ENCODE measurements at places on chromosomes 4 and X.
A peak's percentile ranks its signal among the peaks of the same experiment; 100 is the strongest.

DNA sequence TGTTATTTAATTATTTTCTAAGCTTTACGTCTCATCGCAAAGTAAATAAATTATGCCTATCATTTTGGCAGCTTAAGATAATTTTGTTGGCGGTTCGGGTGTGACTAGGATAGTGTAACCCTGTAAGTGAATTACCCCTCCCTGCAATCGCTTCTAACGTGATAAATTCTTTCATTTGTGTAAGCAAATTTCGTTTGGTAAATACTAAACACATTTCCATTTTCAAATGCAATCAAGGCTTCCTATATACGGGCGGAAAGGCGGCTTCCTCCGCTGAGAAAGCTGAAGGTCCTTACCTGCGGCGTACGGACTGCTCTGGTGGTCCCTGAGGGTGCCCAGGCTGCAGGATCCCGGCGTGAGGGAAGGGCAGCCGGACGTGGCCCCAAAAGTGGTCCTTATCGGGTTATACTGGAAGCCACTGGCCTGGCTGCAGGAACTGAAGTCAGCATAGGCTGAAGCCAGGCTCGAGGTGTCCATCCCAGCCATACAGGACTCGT is 403 bp downstream of the PHOX2B start:
- no peak for DNase-seq

GRCh38 chr4:184942444-184943425 is 75.6 kb upstream of the HELT start:
- DNase-seq, result no peak

DNA sequence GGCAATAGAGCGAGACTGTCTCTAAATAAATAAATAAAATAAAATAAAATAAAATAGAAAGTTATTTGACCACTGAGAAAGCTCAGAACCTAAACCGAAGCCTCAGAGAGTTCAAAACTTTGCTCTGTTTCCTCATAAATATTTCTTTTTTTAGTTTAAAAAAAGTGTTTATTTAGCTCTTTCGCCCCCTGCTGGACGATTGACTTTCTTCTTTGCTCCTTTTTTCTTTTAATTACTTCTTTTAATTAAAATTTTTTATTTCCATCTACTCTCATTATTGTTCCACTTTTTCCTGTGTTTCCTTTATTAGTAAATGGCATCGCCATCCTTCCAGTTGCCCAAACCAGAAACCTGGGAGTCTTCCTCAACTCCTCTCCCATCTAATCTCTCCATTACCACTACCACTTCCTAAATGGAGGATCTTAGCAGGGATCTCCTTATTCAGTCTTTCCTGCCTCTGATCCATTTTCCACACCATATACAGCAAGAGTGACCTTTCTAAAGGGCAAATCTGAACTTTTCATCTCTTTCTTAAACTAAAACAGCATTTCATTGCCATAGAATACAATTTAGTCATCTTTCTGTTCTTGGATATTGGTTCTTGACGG is 728 bp upstream of the IL13RA2 start:
- peak; percentile 0 for DNase-seq

DNA sequence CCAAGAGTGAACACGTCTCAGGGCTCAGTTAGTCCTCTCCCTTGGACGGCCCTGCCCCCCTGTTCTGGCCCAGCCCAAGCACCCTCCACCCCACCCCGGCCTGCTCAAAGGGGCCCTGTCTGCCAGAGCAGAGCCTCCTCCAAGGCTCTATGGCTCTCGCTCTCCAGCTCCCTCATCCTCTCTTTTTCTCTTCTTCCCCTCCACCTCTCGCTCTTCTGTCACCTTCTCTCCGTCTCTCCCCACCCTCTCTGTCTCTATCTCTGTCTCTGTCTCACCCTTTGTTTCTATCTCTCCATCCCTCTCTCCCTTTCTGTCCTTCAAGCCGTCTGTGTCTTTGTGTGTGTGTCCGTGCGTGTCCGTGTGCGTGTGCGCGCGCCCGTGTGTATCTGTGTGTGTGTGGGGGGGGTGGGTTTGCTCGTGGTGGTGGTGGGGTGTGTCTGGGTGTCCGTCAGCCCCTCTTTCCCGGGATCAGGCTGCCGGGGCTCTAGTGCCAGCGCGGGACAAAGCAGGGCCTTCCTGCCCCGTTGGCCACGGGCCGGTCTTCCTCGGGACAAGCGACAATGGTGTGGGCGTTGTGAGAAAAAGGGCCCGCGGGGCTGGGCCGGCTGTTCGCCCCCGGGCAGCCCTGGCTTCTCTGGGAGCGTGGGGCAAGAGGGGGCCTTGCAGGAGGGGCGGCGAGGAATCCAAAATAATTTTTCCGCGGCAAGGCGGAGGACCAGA is 8.7 kb downstream of the FRG2 start:
- DNase-seq, result no peak

DNA sequence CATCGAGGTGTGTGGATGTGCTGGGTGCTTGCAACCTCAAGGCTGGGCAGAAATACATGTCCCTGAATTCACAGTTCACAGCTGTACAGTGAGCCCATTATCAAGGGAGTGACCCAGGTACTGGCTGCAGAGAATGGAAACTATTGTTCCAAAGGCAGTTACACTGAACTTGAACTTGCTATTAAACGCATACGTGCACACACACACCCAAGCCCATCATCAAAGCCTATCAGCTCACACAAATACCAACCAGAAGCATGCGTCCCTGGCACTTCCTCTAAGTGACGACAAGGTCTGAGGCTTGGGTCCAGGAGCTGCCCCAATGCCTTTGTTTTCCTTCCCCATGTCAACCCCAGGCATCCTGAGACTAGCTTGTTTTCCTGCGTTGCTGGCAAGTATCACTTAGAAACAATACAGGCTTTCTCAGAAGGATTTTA is 88.6 kb downstream of the IRF2 start:
- DNase-seq, result no peak

DNA sequence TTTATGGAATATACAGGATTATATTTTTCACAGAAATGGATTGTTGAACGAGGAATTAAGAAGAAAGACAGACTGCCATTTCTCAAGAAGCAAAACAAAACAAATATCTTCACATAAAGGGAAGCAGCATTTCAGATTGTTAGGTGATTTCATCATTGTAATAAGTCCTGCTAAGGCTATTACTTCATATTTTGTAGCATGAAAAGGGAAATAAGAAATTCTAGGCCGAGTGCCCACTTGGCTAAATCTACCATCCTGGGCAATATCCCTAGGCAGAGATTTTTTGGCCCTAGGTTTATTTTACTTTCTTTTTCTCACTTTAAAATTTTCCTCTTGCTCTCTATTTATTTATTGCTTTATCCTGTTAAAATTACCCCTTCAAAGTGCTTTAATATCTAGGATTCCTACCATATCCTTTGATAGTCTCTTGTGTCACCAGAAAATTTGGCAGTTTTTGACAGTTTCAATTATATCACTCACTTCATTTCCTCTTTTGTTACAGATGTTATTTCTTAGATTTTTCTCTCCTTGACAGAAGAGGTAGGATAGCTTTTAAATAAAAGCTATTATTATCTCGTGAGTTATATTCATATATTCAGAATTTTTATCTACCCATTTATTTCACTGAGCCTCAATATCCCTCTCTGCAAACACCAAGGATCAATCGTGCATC is 142.3 kb downstream of the PDGFC start:
- DNase-seq, result peak; percentile 88

GRCh38 chrX:10156199-10157031 is at the start of gene CLCN4:
TSS of gene CLCN4 (plus strand) at chrX:10156975. CDS start at chrX:10185033, 28,058 bp downstream.
- peak; percentile 71 for DNase-seq

- no peak for DNase-seq
Observed at GRCh38 chr4:163331629-163332376, 593 bp downstream of the NPY1R start.

DNA sequence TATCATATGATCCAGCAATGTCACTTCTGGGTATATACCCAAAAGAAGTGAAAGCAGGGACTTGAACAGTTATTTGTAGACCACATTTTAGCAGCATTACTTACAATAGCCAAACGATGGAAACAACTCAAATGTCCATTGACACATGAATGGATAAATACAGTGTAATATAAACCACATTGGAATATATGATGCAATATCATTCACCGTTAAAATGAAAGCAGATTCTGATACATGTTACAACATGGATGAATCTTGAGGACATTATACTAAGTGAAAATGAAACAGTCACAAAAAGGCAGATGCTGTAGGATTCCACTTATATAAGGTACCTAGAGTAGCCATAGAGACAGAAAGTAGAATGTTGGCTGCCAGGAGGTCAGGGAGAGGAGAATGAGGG is 130.5 kb upstream of the SMAD1 start:
- no peak for DNase-seq

DNA sequence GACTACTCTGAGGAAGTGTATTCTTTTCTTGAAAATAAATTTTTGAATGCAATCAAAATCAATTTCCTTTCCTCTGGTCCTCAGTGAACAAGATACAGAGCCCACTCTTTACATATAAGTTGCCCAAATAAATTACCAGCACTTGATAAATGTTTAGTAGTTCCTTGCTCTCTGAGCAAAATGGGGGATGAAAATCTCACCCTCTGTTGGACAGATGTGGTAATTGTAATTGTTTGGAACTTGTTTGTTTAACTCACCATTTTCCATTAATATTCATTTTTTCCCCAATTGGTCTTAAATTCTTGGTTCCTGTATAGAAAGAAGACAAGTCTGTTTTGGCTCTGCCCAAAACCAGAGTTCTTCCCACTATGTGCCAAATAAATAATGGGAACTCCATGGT is 146.3 kb downstream of the LDB2 start:
- DNase-seq, result no peak

DNA sequence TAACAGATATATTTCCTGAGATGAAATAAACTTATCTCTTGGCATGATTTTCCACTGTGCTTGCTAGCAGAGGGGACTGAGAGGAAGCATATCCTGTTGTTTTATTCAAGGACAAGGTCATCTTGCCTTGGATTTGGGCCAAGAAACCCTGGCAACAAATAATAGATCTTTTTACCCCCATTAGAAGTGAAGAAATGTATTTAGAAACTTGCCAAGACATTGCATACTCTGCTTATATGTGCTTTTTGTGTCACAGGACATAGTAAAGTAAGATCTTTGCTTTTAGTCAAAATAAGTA is 170.2 kb downstream of the RAPGEF2 start:
- DNase-seq, result no peak

- peak; percentile 29 for DNase-seq
Observed at GRCh38 chr4:140968371-140968770, 164.9 kb downstream of the RNF150 start.

DNA sequence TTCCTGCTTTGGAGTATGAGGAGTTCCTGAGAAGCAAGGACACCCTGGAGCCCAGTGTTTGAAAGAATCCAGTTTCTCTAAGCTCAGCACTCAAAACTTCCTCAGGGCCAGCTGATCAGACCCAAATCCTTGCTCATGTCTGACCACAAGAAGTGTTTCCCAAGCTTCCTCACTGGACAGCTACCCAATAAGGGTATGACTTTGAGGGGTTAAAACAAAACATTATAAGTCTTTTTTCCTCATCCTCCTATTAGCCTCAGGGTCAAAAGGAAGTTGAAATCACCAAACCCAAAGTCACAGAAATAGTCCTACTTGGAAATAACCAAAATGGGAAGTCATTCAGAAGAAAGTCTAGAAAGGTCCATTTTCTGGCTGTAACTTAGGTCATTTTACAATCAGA is 13.7 kb downstream of the ZBTB33 start:
- peak; percentile 93 for DNase-seq

DNA sequence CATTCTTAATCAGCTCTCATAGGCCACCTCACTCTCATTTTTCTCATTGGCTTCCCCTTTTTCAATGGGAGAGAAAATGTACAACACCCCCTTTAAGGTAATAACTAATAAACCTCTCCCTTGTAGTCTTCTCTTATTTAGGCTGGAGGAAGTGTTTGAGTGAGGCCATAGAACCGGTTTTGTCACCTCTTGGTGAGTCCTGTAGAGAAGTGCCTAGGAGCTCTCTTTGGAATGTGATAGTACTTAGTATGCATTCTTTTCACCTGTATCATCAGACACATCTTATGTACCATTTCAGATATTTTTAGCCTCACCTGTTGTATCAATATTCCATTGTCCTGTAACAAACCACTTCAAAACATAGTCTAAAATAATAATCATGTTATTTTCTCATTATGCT is 3.5 kb upstream of the TAB3 start:
- DNase-seq, result no peak

- no peak for DNase-seq
Observed at GRCh38 chr4:82818664-82819662, 20.4 kb upstream of the SCD5 start.

GRCh38 chrX:35625714-35626113 is 172.4 kb upstream of the MAGEB16 start:
- DNase-seq, result no peak

GRCh38 chr4:158535130-158535614 is 13.5 kb downstream of the RXFP1 start:
- DNase-seq, result peak; percentile 97

GRCh38 chr4:54913751-54914526 is 211.5 kb downstream of the KDR start:
- DNase-seq, result no peak

DNA sequence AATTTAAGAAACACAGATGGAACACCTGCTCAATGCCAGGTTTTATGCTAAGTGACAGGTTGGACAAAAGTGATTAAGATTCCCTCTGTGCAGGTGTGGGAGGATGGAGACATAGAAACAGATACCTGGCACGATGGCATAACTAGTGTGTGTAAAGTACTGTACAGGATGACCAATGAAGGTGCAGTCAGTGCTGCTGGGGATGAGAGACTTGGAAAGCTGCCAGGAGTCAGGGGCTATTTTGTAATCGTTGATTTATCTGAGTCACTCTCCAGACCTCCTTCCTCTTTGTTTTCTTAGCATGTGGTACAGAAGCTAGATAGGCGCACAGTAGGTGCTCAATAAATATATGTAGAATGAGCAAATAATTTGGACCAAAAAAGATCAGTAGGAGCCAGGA is 58.2 kb downstream of the CWH43 start:
- no peak for DNase-seq

DNA sequence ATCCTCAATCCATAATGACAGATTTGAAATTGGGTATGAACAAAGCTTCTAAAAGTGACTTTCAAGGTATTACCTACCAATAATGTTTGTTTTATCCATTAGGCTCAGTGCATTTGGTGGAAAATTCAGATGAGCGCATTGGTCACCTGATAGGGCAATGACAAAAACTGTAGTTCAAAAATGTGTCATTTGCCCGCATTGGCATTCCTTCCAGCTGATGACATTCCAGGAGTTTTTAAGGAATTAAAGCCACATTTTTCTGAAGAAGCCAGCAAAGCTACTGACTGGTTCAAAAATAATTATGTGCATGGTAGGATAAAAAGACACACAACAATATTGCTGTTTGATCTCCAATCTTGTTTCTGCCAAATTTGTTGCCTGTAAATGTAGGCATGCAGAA is 473.4 kb upstream of the CPEB2 start:
- DNase-seq, result no peak

- DNase-seq, result no peak
Observed at GRCh38 chr4:156767911-156768415, 203.6 kb downstream of the PDGFC start.

- DNase-seq, result no peak
Observed at GRCh38 chrX:149837639-149838038, 43.3 kb upstream of the MAGEA8 start.

- peak; percentile 24 for DNase-seq
Observed at GRCh38 chr4:128658214-128658631, 151.3 kb upstream of the JADE1 start.

DNA sequence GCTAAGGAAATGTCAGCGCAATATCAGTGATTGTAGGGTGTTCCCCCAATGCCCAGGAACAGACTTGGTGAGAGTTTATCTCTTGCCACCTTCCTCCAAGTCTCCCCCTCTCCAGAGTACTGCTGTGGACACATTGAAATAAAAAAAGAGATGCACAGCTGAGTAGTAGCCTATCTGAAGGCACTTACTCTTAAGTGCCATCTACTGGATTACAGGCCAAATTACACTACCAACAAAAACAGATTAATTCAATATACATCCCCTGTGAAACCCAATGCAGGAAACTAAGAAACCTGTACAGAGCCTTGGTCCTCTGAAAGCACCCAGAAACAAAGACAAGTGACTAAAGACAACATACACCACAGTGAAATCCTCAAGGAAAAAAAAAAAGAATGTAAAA is 460.3 kb downstream of the ZIC3 start:
- peak; percentile 30 for DNase-seq
